ENCODE measurements at places on chromosomes 12 and 14. TPM values are rescaled to one million over a fixed set of nuclear protein-coding genes. Genes with fewer than 3 reads are reported as not detected.

GALNT9 gene
- 8.0 TPM for polyA plus RNA-seq

P2RX2 gene
- 0.86 TPM for polyA plus RNA-seq

RTL1 gene
- polyA plus RNA-seq: not detected

DNA sequence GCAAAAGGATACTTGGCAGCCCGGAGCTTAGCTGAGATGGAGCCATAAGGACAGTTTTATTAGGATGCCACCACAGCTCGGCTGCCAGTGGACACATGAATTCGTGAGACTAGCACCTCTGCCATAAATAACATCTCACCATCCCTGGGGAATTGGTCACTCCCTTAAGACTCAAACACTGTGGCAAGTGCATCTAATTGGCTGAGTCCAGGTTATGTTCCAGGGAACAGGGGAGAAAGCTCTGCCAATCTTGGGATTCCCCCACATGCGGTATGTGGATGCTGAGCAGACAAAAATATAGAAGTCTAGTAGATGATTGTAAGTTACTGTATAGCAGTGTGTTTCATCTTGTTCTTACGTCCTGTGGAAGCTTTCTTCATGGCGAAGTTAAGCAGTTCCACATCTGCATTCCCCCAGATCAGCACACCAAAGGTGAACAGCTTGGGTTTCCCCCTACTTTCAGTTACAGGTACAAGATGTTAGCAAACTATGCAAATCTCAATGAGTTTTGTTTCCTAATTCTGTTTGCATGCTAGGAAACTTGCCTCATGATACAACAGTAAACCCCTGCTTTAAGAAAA lies 131.1 kb downstream of the ETV6 start:
- no peak for DNase-seq

AKAP6 gene
- polyA plus RNA-seq: 2.0 TPM

IL26 gene
- polyA plus RNA-seq: not detected

FMNL3 gene
- polyA plus RNA-seq: 43.1 TPM

- peak; percentile 21 for DNase-seq
Observed at GRCh38 chr14:89489761-89490437, 72.9 kb upstream of the FOXN3 start.

DNA sequence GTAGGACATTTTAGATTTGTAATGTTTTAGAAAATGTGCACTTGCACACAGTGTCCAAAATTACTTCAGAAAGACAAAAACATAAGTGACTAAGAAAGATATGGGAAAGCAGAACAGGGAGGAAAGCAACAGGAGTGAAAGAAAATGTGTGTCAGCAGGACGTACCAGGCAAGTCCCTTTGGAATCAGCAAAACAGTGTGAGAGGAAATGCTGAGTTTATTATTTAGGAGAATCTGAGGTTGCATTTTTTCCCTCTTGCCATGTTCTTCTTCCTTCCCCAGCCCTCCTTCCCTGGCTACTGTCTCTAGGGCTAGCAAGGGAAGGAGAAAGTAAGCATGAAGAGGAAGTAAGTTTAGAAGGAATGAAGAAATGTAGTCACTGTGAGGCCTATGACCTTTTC lies 67.7 kb upstream of the CD163 start:
- DNase-seq: no peak

DNA sequence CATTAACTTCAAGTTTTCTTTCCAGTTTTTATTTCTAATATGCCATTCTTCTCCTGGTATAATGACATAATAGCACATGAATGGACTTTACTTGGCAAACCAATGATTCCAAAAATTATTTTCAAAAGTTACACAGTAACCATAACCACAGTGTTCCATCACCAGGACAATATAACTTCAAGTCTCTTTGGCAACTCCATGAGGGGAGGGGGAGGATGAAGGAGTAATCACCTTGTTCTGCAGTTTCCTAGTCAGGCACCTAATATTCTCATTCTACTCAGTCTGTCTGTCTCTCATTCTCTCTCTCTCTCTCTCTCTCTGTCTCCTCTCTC lies 66.6 kb downstream of the BTG1 start:
- DNase-seq: no peak

EML1 gene
- polyA plus RNA-seq: 37.6 TPM

IL22 gene
- not detected for polyA plus RNA-seq

ARPC3 gene
- polyA plus RNA-seq: 269 TPM

- no peak for DNase-seq
Observed at GRCh38 chr12:25155022-25155576, 39.9 kb downstream of the DNAI7 start.

HOXC4 gene
- polyA plus RNA-seq: 37.2 TPM

GRCh38 chr12:86660488-86661147 lies 404.4 kb upstream of the MGAT4C start:
- DNase-seq: no peak

CDH24 gene
- 14.0 TPM for polyA plus RNA-seq

DNA sequence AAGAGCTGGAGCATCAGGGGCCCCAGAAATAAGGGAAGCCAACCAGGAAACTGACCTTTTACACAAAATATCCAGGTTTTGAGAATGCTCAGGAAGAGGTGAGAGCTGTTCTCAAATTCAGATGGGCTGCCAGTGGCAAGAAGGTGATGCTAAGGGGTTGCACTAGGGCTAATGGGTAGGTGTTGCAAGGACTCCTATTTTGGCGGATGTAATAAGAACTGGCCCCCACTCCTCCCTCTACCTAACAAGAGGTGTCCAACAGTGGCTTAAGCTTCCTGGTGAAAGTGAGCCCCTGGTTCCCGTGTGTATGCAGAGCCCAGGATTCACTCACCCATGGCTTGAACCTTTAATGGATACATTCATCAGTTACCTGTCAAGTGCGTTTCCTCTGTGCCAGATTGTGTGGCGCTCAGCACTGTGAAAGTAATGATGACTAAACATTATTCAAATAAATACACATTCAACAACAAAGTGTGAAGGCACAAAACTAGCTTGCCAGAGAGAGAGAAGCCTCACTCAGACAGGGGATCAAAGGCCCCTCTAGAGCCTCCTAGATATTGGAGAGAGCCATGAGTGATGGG lies 705 bp upstream of the CHGA start:
- no peak for DNase-seq

- DNase-seq: no peak
Observed at GRCh38 chr12:131346555-131347344, 364.1 kb upstream of the SFSWAP start.

DNA sequence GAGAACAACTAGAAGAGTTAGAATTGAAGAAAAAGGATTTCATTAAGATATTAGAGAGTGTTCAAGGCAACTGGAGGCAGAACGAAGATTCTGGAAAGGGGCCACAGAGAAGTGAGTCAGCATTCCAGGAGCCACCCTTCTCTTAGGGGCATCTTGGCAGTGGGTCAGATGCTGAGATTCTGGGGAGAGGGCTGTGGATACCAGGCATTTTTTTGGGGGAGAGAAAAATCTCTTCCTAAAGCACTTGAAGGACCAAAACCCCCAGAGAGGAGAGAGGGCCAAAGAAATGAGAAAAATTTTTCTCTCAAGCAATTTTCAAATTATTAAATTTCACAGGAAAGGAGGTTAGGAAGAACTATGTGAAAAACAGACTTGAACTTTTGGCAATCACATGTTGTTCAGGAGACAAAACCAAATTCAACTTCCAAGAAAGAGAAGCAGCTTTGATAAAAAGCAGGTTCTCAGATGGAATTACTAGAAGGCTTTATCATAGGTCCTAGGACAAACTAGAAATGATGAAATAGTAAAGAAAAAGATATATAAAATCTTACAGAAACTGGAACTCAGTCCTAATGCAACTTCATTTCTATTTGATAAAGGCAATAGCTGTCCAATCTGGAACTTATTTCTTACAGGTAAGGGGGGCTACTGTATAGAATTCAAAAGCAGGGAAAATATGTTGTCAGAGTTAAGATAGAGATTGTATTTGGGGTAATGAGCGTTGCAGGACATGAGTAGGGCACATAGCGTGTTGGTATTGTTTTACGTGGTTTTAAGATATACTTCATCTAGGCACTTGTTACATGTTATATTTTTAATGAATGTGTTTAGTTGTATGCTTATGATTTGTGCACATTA lies 1.1 kb upstream of the CLEC2D start:
- no peak for DNase-seq

TSHR gene
- polyA plus RNA-seq: 0.14 TPM

Measured in right renal cortex interstitium (tissue), 3 donors.